ENCODE measurements at places on chromosomes 2 and 18.

- no peak for DNase-seq
Measured at GRCh38 chr2:27214941-27215340, 2.2 kb upstream of the CAD start.

DNA sequence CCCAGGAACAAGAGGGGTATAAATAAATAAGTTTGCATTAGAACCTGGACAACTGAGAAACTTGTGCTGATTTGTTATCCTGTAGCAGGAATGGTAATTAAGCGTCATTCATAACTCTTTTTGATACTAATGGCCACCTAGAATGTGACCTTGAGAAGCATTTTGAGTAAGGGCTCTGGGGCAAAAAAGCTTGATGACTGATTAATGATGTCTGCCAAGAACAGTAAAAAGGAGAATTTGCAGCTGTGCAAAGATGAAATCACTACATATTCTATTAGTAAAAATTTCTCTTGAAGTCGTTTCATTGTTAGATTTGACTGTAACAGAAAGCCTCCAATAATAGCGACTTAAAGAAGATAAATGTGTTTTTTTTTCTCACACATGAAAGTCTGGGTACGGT lies 157.7 kb downstream of the PRKCE start:
- DNase-seq = no peak

GRCh38 chr2:154484338-154485099 lies 214.0 kb upstream of the KCNJ3 start:
- no peak for DNase-seq

- peak; percentile 18 for DNase-seq
Measured at GRCh38 chr2:81436256-81436655, 1131.7 kb upstream of the LRRTM1 start.

GRCh38 chr18:22564036-22564435 lies 146.3 kb upstream of the CTAGE1 start:
- DNase-seq = no peak

GRCh38 chr2:224155371-224155770 lies 116.3 kb upstream of the SERPINE2 start:
- no peak for DNase-seq

DNA sequence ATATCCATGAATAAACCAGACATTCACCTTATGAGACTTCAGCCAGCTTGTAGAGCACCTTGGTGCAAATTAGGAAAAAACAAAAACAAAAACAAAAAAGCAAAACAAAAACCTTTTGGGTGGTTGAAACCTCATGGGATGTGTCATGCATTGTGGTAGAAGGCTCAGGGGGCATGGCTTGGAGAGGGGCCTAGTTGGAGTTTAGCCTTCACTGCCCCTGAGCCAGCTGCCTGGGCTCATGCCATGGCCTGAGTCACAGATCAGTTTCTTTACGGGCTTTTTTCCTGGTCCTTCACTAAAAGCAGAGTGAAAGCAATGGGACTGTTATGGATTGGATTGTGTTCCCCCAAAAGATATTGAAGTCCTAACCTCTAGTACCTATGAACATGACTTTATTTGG lies 22.0 kb upstream of the DAPL1 start:
- DNase-seq = no peak

GRCh38 chr18:31685097-31686082 lies 1.0 kb upstream of the B4GALT6 start:
- no peak for DNase-seq

DNA sequence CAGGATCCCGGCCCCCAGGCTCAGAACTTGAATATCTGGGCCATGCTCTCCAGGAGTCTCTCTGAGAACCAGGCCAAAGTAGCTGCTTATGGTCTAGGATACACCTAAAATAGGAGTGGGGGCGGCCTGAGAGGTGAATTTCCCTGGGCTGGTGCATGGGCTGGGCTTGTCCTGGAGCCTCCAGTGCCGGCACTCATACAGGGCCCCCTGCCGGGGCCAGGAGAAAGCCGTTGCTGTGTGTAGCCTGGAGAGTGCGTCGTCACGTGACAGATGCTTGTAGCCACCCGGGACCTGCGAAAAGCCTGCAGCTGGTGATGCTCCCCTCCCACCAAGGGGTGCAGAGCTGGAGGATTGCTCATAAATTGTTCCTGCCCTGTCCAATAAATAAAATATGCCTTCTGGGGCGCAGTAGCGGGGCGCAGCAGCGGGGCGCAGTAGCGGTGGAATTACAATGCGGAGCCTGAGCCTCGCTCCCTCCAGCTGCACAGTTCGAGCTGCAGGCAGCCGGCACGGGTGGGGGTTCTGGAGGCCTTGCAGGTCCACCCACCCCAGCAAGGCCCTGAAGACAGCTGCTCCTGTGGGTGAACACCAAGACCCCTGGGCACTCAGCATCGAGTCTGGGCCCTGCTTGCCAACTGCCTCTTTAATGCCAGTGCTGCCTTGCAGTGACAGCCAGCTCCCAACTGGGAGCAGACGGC lies 289.9 kb downstream of the NDUFA10 start:
- no peak for DNase-seq

- no peak for DNase-seq
Measured at GRCh38 chr18:34458410-34458977, 233.8 kb upstream of the NOL4 start.

DNA sequence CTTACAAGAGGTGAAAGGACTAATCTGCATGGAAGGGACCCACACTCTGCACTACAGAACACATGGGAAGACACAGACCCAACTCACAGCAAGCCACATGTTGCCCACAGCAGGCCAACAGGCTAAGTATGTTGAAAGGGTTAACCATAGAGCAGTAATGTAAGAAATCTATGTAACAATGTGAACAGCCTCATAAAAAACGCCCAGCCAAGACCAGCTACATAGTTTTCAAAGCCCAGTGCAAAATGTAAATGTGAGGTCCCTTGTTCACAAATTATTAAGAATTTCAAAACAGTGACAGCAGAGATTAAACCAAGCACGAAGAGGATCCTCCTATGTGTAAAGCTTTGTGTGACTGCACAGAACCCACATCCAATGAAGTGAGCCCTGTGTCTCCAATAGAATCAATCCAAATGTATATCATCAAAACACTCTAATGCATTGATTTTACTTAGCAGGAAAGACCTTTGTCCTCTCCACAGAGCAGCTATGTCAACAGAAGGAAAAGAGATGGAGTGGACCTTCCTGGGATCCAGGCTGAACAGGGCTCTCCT lies 210.1 kb downstream of the AGPS start:
- DNase-seq = no peak

- no peak for DNase-seq
Measured at GRCh38 chr2:40452786-40453185, 896 bp upstream of the SLC8A1 start.

- DNase-seq = no peak
Measured at GRCh38 chr2:6730649-6731532, 134.8 kb downstream of the CMPK2 start.

DNA sequence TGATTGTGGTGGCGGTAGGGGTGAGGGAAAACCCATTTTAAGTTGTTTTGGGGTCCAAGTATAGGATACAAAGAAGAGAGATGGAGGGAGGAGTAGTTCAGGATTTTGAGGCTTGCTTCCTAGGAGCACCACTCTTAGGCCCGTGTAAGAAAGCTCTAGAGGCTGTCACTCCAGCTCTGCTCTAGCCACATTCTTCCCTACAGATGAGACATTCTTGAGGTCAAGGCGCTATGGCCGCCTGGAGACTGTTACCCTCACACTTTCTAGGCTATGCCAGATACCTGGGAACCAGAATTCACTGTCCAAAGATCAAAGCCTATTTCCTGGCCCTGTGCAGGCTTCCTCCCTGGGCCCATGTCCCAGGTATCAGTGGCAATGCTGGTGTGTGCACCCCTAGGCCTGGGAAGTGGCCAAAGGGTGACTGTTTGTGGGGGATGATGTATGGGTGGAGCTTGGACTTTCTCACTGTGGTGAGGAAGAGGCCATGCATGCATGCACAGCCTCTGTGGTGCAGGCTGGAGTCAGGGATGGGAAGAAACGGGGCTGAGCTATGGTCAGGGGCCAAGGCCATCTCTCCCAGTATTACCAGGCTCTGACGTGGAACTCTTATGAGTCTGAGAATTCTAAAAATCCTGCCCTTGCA lies 7.0 kb upstream of the TTL start:
- peak; percentile 43 for DNase-seq

DNA sequence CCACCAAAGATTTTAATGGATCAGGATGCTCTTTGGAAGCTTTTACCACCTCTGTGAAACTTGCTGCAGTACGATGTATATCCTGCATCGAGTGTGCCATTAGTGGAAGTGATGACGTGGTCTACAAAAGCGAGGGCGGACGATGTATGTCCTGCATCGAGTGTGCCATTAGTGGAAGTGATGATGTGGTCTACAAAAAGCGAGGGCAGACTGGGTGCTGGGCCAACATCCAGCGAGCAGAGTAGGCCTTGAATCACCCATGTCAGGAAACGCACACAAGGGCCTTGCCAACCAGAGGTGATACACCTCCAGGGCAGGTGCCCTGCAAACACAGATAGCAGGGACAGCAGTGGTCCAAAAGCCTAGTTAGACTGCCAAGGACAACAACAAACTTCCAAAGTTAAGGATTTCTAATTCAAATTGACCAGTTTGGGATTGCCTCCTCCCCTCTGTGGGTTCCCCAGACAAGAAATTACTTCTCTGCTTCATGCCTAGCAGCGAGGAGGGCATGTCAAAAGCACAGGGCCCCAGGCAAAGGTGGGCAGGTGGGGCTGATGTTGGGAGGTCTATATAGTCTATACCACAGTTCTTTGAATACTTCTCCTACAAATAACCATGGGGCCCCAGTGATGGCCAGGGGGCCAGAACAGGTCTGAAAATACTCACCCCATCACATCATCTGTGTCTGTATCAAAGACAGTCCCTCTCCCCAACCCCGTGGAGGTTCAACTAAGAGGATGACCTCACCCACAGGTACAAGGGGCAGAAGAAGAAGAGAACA lies 70.2 kb downstream of the ADD2 start:
- no peak for DNase-seq

DNA sequence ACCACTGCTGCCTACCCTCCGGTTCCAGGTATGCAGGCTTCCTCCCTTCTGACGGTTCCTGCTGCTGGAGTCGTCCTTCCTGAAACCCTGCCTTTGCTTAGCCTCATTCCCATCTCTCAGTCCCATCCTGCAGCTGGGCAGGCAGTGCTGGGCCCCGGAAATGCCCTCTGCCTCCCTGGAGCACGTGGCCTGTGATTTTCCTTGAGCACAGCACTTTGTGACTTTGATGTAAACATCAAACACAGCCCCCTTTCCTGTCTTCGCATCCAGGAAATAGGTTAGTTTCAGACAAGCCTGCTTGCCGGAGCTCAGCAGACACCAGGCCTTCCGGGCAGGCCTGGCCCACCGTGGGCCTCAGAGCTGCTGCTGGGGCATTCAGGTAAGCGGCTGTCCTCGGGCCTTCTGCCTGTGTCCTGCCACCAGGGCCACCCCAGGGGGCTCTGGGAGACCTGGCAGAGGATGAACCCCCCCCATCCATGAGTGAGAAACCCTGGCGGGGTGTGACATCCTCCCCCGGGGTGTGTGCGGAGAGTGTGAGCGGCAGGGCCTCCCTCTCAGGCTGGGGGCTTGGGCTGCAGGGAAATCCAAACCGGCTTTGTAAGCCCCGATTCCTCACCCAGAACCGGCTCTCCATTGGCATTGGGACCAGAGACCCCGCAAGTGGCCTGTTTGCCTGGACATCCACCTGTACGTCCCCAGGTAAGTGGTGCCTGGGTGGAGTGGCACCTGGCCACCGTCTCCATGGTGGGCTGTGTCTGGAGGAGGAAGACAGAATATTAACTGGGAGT lies at the start of gene ZAP70:
ZAP70 (plus strand) TSS at position 281 of the 788 bp plus-strand sequence. CDS start 10,461 bp downstream, outside the sequence.
- no peak for DNase-seq

DNA sequence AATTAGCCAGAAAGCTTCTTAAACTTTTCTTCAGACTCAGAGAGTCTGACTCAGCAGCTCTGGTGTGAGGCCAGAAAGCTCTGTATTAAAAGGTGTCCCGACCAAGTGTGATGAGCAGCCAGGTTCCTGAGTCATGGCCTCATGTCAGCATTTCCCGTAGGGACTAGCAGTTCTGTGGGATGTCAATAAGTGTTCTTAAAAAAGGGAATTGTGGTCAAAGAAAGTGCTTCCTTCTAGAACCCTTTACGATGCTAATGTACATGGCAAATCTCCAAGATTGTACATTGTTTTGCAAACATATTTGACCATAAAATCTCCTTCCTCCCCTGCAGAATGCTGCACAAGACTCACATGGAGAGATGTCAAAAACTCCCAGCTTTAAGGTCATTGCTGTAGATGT lies 80.1 kb downstream of the PLA2R1 start:
- DNase-seq = peak; percentile 53

DNA sequence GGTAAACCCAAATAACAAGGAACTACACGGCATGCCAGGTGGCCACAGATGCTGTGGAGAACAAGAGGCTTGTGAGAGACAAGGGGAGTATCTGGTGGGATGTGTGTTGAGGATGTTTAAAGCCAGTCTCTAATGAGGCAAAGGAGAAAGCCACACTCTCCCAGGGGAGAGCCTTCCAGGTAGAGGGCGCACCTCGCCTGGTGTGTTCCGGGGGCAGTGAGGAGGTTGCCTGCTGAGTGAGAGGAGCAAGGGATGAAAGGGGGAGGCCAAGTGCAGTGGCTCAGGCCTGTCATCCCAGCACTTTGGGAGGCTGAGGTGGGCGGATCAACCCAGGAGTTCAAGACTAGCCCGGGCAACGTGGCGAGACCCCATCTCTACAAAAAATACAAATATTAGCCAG lies 16.2 kb downstream of the SAG start:
- no peak for DNase-seq

GRCh38 chr2:180559771-180560170 lies 420.6 kb upstream of the UBE2E3 start:
- DNase-seq = no peak

Measured in epithelial cell of proximal tubule (primary cell).